ENCODE measurements at places on chromosomes 7 and 10. TPM values are rescaled to one million over a fixed set of nuclear protein-coding genes. Genes with fewer than 3 reads are reported as not detected.

DNA sequence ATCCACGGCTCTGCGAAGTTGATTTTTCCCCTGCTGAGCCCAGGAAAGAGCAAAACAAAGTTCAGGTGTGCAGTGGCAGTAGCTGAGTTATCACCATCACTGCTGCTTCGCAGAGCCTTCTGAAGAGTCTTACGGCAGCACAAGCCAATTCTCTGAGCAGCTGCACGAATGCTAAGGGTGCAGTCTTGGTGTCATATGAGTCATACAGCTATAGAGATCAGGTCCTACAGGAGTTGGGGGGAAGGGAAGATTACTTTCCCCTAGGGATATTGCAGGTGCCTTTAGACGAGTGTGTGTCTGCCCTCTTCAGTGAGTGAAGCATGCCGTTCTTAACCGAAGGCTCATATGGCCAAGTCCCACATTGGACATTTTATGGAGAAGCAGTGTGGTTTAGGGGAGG, 227.8 kb downstream of the CELF2 start:
- H3K27ac ChIP-seq, result no peak overlapping the region
- H3K4me3 ChIP-seq, result no peak overlapping the region
- no peaks in the 10 kb centered on the region for H3K27me3 ChIP-seq
- peaks cover 14% of the 10 kb centered on the region for H3K4me1 ChIP-seq
- no peaks in the 10 kb centered on the region for H3K36me3 ChIP-seq

GRCh38 chr10:649445-649797, 40.0 kb downstream of the DIP2C start:
- no peaks in the 10 kb centered on the region for H3K36me3 ChIP-seq
- H3K4me1 ChIP-seq, result no peaks in the 10 kb centered on the region
- no peak overlapping the region for H3K27ac ChIP-seq
- DNase-seq, result no peak
- no peak overlapping the region for H3K4me3 ChIP-seq
- no peaks in the 10 kb centered on the region for H3K27me3 ChIP-seq

GRCh38 chr10:35025916-35026315, 64.2 kb downstream of the CUL2 start:
- H3K4me1 ChIP-seq, result no peaks in the 10 kb centered on the region
- H3K36me3 ChIP-seq, result peaks cover 13% of the 10 kb centered on the region
- H3K27me3 ChIP-seq, result no peaks in the 10 kb centered on the region
- H3K27ac ChIP-seq, result no peak overlapping the region
- H3K4me3 ChIP-seq, result no peak overlapping the region

- no peak for DNase-seq
- H3K4me3 ChIP-seq, result no peak overlapping the region
- H3K27me3 ChIP-seq, result no peaks in the 10 kb centered on the region
- H3K4me1 ChIP-seq, result peaks cover 36% of the 10 kb centered on the region
- H3K27ac ChIP-seq, result no peak overlapping the region
Observed at GRCh38 chr7:38756521-38756920, 125.3 kb upstream of the AMPH start.

DNA sequence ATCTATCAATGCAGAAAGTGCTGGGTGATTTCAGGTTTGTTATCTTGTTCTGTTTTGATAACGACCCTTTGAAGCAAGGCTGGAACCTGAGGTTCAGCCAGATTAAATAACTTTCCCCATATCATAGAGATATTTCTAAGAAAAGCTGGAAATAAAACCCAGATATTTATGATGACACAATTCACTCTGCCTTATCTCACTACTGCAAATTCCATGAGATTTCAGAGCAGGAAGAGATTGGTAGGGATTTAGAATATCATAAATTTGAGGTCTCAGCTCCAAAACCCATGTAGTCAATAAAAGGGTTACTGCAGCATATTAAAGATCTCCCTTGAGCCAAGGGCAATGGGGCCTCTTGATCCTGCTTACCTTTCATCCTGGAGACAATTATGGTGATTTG, 692.5 kb upstream of the IGFBP3 start:
- H3K27ac ChIP-seq, result no peak overlapping the region
- H3K36me3 ChIP-seq, result no peaks in the 10 kb centered on the region
- no peak overlapping the region for H3K4me3 ChIP-seq

DNA sequence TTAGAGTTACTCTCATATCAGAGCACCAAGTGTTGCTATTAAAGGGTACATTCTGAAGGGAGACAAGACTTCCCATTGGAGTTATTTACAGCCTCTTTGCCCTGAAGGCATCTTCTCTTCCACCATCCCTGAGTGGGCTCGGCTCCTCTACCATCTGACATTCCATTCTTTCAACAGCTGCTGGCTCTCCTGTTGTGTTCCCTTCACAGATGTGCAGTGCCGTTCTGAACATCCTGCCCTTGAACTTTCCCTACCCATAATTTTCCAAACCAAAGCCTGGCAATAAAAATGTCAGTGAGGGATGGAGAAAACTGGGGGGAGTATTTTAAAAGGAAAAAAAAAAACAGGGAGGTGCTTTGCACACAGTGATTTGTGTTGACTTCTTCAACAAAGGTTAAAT, 392.9 kb downstream of the KCNMA1 start:
- H3K4me3 ChIP-seq, result no peak overlapping the region
- no peak for DNase-seq
- H3K4me1 ChIP-seq, result no peaks in the 10 kb centered on the region
- H3K27me3 ChIP-seq, result no peaks in the 10 kb centered on the region

DNA sequence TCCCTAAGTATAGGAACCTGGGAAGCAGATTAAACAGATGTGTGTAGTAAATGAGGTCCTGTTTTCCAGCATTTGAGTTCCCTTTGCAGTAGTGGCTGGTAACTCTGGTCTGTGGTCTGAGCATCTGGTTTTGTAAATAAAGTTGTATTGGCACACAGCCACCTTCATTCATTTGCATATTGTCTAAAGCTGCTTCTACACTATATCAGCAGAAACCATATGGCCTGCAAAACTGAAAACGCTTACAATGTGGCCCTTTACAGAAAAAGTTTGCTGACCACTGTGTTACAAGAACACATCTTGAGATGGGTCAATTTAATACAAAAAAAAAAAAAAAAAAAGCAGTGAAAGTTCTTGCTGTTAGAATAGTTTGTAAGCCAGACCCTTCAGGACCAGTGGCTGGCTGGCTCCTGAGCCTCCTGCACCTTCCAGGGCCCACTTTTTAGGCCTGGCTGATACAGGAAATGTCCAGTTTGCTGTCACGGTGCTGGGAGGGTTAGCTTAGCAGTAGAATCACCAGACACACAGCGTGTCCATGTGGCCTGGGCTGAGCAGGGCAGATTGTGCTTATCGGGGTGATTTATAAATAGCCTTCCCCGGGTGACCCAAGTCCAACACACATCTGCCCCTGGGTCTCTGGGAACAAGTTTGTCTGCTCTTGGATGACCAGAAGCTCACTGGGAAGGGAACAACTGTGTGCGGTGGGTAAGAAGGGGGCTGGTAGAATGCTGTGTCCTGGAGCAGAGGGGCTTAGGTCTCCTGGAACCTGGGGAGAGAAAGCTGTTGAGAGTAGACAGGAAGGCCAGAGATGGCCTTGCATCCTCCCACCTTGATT, 1.4 kb downstream of the C10orf71 start:
- DNase-seq, result no peak
- no peaks in the 10 kb centered on the region for H3K4me1 ChIP-seq
- H3K27me3 ChIP-seq, result no peaks in the 10 kb centered on the region

GRCh38 chr7:96380111-96380512, 58.2 kb upstream of the SLC25A13 start:
- no peaks in the 10 kb centered on the region for H3K4me1 ChIP-seq
- H3K27me3 ChIP-seq, result no peaks in the 10 kb centered on the region
- DNase-seq, result peak; percentile 31
- H3K36me3 ChIP-seq, result no peaks in the 10 kb centered on the region

DNA sequence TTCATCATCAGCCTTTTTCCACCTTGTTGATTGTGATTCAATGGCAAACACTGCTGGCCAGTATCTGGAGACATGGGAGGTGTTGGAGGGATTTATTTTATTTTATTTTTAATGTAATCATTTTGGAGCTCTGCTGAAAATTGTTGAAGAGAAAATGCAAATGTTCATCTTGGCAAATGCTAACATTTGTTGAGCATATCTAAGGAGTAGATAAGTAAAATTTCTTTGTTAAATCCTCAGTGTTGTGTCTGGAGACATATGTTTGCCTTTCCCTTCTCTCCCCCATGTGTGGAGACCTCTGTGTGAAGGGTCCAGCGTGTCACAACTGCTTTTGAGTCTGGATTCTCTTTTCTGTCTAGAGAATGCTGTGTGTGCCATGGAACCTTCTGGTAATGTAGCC, 300.3 kb downstream of the FZD1 start:
- no peak for DNase-seq
- peaks cover 4% of the 10 kb centered on the region for H3K4me1 ChIP-seq
- no peak overlapping the region for H3K4me3 ChIP-seq
- no peaks in the 10 kb centered on the region for H3K27me3 ChIP-seq
- H3K27ac ChIP-seq, result no peak overlapping the region

DNA sequence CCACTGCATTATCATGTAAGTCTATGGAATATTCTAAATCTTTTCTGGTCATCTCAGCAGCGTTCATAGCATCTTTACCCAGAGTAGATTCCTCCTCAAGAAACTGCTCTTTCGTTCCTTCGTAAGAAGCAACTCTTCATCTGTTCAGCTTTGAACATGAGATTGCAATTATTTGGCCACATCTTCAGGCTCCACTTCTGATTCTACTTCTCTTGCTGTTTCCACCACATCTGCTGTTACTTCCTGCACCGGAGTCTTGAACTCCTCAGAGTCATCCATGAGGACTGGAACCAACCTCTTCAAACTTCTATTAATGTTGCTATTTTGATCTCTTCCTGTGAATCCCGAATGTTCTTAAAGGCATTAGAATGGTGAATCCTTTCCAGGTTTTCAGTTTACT, 12.7 kb downstream of the CHST12 start:
- H3K27ac ChIP-seq, result peak overlapping the region; percentile 82
- no peaks in the 10 kb centered on the region for H3K36me3 ChIP-seq
- H3K27me3 ChIP-seq, result no peaks in the 10 kb centered on the region
- peaks cover 3% of the 10 kb centered on the region for H3K4me1 ChIP-seq
- DNase-seq, result no peak

- no peaks in the 10 kb centered on the region for H3K4me1 ChIP-seq
- H3K27ac ChIP-seq, result no peak overlapping the region
- DNase-seq, result no peak
- H3K27me3 ChIP-seq, result no peaks in the 10 kb centered on the region
- peaks cover 61% of the 10 kb centered on the region for H3K36me3 ChIP-seq
Observed at GRCh38 chr7:98910427-98910826, 32.1 kb downstream of the TRRAP start.

DNA sequence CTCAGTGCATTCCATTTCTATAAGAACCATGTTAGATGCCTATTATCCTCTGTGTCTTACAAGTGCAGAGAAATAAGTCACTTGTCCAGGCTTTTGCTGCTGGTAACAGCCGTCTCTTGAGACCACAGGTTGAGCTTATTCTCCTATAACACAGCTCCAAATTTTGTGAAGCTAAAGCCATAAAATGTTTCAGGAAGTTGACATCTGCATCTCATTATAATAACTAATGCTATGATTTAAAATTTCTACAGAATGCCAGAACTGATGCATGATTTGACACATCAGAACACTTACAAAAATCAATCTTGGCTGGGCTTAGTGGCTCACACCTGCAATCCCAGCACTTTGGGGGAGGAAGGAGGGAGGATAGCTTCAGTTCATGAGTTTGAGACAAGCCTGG, 986.9 kb downstream of the TYW1 start:
- no peak for DNase-seq
- no peak overlapping the region for H3K27ac ChIP-seq
- no peak overlapping the region for H3K4me3 ChIP-seq
- peaks cover 2% of the 10 kb centered on the region for H3K36me3 ChIP-seq

DNA sequence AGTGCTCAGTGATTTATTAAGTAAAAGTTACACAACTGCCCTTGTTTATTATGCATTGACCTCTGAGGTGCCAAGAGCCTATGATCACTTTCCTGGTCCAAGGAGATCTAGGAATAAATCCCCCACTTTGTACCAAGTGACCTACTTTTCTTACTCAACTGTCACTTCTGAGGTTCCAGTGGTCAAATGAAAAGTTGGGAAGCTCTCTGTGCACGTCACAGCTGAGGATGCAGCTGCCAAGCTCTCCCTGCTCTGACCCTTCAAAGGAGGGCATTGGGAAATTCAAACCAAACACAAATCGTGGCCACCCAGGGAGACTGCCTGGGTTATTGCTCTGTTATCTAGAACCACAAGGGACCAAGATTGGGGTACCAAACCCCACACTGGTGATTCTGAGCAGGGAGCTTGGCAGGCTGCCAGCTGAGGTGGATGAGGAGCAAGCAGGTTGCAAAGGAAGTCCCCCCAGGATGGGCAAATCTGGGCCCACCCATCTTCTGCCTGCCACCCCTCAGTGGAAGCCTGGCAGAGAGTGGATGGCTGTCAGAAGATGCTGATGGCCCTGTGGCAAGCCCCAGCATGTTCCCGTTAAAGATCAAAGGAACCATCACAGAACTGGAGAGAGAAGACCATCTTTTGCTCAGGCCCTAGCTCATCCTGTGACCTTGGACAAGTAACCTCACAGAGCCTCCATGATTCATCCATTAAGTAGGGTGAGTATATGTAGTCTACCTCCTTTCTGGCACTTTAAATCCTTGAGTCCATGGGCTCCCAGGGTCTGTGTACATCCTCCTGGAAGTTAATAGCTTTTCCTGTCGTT, 106.8 kb downstream of the PPP1R3C start:
- no peaks in the 10 kb centered on the region for H3K4me1 ChIP-seq
- no peak overlapping the region for H3K27ac ChIP-seq
- H3K27me3 ChIP-seq, result no peaks in the 10 kb centered on the region
- DNase-seq, result no peak

DNA sequence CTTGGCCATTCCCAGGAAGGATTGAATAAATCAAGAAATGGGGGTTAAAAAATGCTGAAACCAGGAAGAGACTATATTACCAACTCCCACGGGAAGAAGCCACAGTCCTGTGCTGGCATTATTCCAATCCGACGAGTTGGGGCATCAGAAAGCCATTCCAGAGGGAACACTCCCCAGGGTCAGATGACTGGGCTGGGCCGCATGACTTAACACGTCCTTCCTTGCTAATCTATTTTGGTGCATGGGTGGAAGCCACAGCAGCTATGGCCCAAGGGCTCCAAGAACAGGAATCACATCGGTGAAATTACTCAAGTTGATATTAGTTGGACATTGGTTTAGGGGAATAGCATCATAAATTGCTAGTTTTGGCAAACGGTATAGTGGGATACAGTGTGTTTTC, 592.9 kb upstream of the NRP1 start:
- H3K4me1 ChIP-seq, result no peaks in the 10 kb centered on the region
- DNase-seq, result no peak
- no peaks in the 10 kb centered on the region for H3K27me3 ChIP-seq
- H3K4me3 ChIP-seq, result no peak overlapping the region

- H3K4me3 ChIP-seq, result no peak overlapping the region
- no peak for DNase-seq
- H3K4me1 ChIP-seq, result no peaks in the 10 kb centered on the region
- H3K27me3 ChIP-seq, result no peaks in the 10 kb centered on the region
- H3K36me3 ChIP-seq, result no peaks in the 10 kb centered on the region
Observed at GRCh38 chr10:120426306-120426705, 30.7 kb upstream of the PLPP4 start.

- no peak for DNase-seq
- H3K4me3 ChIP-seq, result no peak overlapping the region
- no peak overlapping the region for H3K27ac ChIP-seq
- no peaks in the 10 kb centered on the region for H3K27me3 ChIP-seq
- no peaks in the 10 kb centered on the region for H3K36me3 ChIP-seq
Observed at GRCh38 chr7:7554021-7554432, 12.7 kb upstream of the MIOS start.

CYP26C1 gene
- not detected for polyA plus RNA-seq

LIPN gene
- not detected for polyA plus RNA-seq

CALML5 gene
- 0.26 TPM for polyA plus RNA-seq

PILRA gene
- 5.3 TPM for polyA plus RNA-seq

ZNF365 gene
- polyA plus RNA-seq, result 0.42 TPM

CCAR1 gene
- polyA plus RNA-seq, result 103 TPM

ZNF32 gene
- 26.7 TPM for polyA plus RNA-seq

TMEM254 gene
- polyA plus RNA-seq, result 21.1 TPM

FEZF1 gene
- 1.0 TPM for polyA plus RNA-seq

CALHM3 gene
- not detected for polyA plus RNA-seq
